Body of pancreas (tissue), 4 donors: ENCODE measurements at places on chromosomes 1 and 21. TPM values are rescaled to one million over a fixed set of nuclear protein-coding genes. Genes with fewer than 3 reads are reported as not detected.

GRCh38 chr1:188170411-188170810 lies 1341.7 kb downstream of the PLA2G4A start:
- DNase-seq = no peak

- DNase-seq = no peak
Observed at GRCh38 chr1:170853867-170854266, 81.5 kb upstream of the MROH9 start.

- no peak for DNase-seq
Observed at GRCh38 chr21:19049567-19049966, 646.0 kb upstream of the TMPRSS15 start.

GRCh38 chr21:42796327-42797062 lies 82.8 kb downstream of the WDR4 start:
- no peak for DNase-seq

DNA sequence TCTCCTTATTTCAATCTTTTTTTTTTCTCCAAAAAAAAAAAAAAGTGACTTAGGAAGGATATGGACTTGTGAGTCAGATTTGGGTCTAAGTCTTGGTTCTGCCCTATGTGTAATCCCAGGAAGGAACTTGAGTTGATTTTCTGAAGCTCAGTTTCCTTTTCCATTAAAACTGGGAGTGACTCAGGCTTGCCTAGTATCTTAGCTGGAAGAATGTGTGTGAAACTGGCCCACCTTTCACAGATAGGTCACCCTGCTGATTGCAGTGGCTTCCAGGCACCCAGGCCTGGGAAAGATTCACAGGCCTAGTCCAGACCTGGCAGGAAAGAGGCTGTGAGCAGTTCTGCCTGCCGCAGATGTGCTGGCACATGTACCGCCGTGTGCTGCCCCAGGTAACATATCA lies 218.3 kb upstream of the HOOK1 start:
- peak; percentile 74 for DNase-seq

GRCh38 chr1:190658907-190659306 lies 181.2 kb upstream of the BRINP3 start:
- no peak for DNase-seq

- no peak for DNase-seq
Observed at GRCh38 chr1:165228676-165229075, 127.8 kb downstream of the LMX1A start.

DNA sequence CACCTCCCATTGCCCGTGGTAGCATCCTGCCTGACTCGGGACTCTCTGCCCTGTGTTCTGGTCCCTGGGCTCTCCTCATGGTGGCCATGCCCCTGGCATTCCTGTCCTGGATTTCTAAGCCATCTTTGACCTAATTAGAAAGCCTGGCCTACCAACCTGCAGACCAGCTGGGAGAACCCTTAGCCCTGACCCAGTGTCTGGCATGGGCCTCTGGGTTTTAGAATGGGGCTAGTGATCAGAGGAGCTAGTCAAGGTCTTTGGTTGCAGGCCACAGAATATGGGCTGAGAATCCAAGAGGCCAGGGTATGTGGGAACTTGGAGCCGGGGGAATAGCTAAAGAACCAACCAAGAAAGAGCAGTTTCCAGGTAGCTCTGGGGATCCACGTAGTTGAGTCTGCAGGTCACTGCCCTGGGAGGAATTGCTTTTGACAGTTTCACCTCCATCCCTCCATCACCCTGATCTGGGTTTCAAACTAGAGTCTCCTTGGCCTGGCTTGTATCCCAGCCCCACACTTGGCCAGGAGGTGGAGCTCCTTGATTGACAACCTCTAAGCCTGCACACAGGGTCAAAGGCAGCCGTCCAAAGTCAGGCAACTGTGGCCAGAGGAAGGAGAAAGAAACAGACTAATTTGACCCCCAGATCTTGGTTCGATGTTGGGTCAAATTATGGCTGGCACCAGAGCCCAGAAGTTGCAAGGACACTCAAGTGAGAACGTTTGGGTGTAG lies 54.7 kb upstream of the ABCG1 start:
- peak; percentile 72 for DNase-seq

TMEM240 gene
- 1.0 TPM for total RNA-seq

HSPA6 gene
- 1.6 TPM for total RNA-seq

FAM163A gene
- total RNA-seq = 0.26 TPM

ZNF593 gene
- 33.0 TPM for total RNA-seq
